ENCODE measurements at places on chromosomes 12 and 14.

DNA sequence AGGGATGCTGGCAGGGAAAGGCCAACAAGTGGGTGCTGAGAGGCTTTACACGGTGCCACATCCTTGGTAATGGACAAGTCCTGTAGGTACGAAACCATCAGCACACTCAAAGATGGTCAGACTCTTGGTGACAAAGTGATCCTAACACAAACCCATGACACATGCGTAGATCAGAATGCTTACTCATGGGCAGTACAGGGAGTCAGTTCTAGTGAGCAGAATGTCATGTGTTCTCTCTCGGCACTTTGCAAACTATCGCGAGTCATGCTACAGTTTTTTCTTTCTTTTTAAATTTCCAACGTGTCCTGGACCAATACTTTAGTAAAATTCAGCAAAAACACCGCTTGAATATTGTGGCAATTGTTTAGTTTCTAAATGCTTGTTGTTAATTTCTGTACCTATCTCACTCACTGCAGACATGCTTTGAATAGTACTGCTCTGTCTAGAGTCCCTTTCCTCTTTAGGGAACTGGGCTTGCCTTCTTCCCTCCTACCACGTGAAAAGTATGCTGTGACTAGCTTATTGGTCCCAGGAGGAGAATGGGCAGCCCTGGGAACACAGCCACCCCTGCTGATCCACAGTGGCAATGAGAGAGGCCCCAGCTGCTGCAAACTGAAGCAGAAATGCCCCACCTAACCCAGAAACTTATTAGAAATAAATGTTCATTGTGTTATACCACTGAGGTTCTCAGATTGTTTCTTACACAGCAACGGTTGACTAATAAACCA, 62.4 kb downstream of the UBR7 start:
- no peak for DNase-seq

GRCh38 chr12:52308806-52309425, 12.3 kb downstream of the KRT83 start:
- no peak for DNase-seq

- no peak for DNase-seq
Measured at GRCh38 chr12:84412226-84412625, 500.4 kb downstream of the SLC6A15 start.

- DNase-seq: peak; percentile 20
Measured at GRCh38 chr12:25052196-25052913, 103.5 kb upstream of the BCAT1 start.

- no peak for DNase-seq
Measured at GRCh38 chr12:66647034-66647691, 31.7 kb downstream of the GRIP1 start.

- no peak for DNase-seq
Measured at GRCh38 chr14:68349900-68350629, 442.8 kb downstream of the ZFP36L1 start.

DNA sequence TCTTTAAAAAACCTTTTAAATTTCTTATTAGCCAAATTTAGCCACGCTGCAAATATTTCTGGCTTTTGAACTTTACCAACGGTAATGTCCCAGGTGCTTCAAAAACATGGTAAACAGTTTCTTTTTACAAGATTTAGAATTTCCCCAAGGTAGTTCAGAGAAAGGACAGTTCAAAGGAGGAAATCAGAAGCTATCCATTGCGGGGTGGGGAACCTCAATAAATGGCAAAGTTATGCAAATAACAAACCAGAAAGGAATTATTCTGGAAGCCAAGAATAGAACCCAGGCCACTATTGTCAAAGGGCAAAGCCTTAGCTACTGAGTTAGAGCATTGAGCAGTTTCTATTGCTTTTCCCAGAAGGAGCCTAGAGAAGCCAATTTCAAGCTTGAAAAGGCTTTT, 62.3 kb downstream of the PDE6H start:
- DNase-seq: no peak

DNA sequence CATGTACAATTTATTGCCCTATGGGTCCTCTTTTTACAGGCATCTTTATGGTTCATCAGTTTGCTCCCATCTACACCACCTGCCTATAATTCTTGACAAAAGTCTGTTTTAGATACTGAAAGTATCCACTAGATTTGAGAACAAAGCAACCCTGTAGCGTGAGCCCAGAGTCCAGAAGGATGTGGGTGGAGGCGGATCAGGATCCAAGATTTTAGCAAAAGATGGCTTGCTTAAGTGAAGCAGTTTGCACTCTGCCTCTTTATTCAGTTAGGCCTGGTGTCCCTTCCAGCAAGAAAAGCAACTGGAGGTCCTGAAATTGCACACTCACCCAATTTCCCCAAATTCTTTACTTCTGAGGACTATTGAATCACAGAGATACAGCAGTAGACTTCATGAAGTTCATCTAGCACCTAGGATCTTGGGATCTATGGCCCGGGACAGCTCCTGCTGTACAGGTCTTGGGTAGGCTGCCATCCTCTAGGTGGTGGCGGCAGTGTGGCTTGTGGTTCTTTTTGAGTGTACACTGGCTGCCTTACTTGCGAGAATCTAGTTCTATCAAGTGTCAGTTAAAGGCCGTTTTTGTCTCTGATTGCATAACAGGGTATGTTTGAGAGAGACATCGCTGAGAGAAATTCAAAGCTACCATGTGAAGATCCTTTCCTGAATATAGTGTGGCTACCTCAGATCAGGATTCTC, 873.2 kb downstream of the NRXN3 start:
- no peak for DNase-seq

DNA sequence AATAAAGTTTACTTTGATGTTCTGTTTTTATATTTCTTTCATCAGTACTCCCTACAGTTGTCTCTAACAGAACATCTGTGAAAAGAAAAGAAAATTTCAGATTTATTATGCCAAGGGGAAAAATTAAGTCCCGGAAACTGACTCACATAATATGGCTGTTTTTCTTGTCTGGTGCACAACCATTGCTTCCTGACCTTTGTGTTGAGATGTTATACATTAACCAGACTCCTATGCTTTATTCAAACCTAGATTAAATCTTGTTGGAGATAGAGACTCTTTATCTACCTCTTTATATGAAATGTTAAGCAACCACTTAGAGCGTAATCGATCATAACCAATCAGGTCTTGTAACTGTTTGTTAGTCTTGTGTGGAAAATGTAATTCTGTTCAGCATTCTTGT, 37.6 kb upstream of the BICD1 start:
- DNase-seq: no peak

- no peak for DNase-seq
Measured at GRCh38 chr12:53425515-53426150, 2.0 kb downstream of the AMHR2 start.

- DNase-seq: no peak
Measured at GRCh38 chr14:84657911-84658310, 872.0 kb upstream of the FLRT2 start.

GRCh38 chr12:120639771-120640721, at the start of gene CABP1:
TSS of gene CABP1 (plus strand) at chr12:120640626. CDS start at chr12:120640686, 60 bp downstream.
- peak; percentile 58 for DNase-seq

DNA sequence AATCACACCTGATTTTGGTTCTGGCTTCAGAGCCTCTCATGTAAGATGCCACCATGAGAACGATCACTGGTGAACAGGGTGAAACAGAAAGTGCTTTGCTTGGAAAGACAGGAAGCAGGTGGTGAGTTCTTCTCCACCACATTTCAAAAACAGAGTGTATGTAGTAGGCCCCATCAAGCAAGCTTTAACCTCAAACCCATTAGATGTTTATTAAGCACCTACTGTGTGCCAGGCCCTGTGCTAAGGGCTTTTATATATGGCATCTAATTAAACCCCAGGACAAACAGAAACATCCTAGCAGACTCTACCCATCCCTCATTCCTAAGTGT, 47.8 kb upstream of the MED13L start:
- no peak for DNase-seq

DNA sequence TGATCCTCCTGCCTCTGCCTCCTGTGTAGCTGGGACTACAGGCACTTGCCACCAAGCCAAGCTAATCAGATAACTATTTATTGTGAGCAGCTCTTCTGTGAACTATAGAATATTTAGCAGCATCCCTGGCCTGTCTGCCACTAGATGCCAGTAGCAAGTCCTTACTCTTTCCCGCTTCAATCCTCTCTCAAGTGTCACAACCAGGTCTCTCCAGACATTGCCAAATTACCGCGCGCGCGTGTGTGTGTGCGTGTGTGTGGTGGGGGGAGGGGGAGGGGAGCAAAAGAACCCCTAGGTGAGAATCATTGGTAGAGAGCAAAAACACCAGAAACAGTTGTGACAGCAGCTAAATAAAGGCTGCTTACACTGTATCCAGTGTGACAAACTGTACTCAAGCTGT, 49.9 kb downstream of the PPP2R5E start:
- DNase-seq: no peak

DNA sequence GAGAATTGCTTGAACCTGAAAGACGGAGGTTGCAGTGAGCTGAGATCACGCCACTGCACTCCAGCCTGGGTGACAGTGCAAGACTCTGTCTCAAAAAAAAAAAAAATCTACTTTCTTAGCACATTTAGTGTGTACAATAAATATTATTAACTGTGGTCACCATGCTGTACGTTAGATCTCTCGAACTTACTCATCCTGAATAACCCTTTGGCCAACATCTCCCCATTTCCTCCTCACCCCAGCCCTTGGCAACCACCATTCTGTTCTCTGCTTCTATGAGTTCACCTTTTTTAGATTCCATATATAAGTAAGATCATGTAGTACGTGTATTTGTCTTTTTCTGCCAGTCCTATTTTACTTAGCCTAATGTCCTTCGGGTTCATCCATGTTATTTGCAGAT, 13.4 kb downstream of the FUT8 start:
- no peak for DNase-seq

GRCh38 chr14:96051642-96052540, 12.7 kb downstream of the C14orf132 start:
- DNase-seq: no peak

- DNase-seq: no peak
Measured at GRCh38 chr12:110424237-110424636, 20.7 kb upstream of the ANAPC7 start.

- no peak for DNase-seq
Measured at GRCh38 chr12:113000433-113000832, 22.1 kb downstream of the OAS2 start.

GRCh38 chr12:65335021-65335714, 56.7 kb downstream of the MSRB3 start:
- no peak for DNase-seq

DNA sequence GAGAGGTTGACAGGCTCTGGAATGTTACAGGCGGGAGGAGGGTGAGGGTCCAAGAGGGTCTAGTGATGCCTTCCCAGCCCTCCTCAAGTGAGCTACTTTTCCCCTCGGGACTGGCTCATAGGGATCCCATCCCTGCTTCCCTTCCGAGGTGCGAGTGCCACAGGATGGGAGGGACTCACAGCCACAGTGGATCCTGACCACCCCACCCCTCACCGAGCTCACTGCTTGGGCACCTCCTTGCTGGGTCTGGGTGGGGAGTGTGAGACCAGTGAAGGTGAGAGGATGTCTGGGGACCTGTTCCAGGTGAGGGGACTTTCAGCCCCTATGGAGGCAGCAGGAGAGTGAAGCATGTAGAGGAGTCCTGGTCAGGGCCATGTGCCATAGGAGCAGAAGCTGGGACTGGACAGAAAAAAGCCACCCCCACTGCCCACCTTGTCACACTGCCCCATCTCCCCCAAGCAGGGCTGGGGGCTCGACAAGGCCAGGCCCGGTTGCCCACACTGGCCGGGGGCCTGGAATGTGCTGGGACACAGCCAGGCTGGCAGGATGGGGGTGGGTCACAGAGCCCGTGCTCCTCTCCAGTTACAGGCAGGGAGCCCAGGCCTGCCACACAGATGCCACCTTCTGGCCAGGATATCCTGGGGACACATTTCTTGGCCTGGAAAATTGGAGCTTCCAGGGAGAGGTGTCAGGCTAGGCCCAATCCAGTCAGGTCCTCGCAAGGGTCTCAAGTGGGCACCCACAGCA, 1.7 kb upstream of the TNS2 start:
- DNase-seq: no peak

- DNase-seq: no peak
Measured at GRCh38 chr14:101858791-101859537, 97.5 kb downstream of the PPP2R5C start.

- no peak for DNase-seq
Measured at GRCh38 chr12:21776175-21776574, 1.7 kb upstream of the KCNJ8 start.

DNA sequence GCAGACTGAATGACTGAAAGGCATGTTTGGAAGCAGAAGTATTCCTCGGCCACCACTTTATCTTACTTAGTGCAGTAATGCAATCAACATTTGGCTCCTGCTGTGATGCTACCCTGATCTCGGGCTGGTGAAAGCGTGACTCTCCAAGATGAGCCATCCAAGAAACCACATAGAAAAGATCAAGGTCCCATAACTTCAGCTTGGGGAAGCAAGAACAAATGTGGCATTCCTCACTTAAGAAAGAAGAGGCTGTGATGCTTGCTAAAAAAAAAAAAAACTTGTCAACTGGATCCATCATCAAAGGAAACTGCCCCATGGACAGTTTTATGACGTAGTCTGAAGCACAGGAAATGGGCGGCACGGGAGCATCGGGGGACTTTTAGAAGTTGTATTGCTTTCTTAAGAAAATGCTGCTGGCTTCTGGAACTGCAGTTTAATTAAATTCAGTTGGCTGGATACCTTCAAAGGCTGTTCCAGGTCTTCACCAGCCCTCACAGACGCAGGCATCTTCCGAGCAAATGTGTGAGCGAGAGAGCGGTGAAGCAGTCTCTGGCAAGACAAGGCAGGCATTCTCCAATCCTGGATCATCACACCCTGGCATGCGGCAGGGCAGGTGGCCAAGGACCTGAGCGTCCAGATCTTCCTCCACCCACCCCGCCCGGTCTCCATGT, 38.2 kb upstream of the MAP1LC3B2 start:
- no peak for DNase-seq

DNA sequence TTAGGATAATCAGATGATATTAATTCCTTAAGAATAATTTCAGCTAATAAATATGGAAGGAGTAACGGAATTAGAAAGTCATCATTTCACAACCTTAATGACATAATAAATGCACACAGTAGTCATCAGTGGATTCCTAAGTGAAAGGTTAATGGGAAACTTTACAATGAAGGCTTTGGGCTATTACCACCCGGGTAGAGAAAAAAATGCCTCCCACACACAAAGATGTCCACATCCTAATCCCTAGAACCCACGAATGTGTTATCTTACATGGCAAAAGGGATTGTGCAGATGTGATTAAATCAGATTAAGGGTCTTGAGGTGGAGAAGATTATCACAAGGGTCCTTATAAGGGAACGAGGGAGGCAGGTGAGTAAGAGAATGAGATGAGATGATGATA, 5.6 kb downstream of the TMED10 start:
- no peak for DNase-seq

- DNase-seq: no peak
Measured at GRCh38 chr14:68753690-68754089, 39.2 kb downstream of the ZFP36L1 start.

- no peak for DNase-seq
Measured at GRCh38 chr12:80829767-80830166, 108.0 kb downstream of the LIN7A start.

- no peak for DNase-seq
Measured at GRCh38 chr14:61585598-61586543, 109.4 kb upstream of the HIF1A start.

DNA sequence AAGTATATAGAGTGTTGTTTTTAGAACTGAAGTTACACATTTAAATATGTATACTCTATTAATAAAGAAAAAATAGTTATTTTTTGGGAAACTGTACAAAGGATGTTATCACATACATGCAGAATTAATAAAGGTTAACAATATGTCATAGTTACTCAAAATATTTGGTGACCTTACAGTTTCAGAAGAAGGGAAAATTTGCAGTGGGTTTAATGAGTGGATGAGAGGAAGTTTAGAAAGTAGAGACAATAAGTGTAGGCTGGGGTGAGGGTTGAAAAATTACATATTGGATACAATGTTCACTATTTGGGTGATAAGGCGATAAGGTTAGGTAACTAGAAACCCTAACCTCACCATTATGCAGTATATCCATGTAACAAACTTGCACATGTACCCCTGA, 13.5 kb downstream of the WNK1 start:
- DNase-seq: no peak
